ENCODE measurements at places on chromosomes 2 and 18.

GRCh38 chr18:61334951-61335683 is 1.9 kb downstream of the CDH20 start:
- no peak for DNase-seq

DNA sequence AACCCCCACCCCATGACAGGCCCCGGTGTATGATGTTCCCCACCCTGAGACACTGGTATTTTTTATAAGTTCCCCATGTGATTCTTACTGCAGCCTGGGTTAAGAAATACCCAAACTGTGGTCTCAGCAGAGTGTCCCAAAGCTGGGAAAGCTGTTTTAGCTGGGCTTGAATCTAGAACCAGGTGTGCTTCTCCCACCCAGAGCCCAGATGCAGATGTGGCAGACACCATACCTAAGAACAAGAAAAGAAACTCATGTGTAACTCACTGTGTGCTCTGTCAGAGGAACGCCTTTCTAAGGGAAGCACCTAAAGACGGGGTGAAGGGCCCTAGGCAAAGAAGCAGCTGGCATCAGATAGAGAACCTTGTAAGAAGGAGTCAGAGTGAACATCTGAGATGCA is 23.9 kb downstream of the DOK1 start:
- DNase-seq, result no peak

DNA sequence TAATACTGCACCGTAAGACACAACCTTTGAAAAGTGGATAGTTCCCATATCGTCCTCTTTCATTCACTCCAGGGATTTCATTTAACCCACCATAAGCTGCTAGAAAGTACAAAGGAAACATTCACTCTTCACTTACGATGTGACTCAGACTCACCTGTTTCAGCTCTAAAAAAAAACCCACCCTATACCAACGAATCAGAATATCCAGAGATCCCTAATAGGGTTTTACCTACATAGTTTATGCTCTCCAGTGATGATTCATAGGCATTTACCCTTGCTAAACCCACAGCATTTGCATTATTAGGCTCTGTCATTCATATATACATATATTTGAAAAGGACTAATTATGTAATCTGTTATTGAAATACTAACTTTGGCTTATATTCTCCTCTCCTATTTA is 60.2 kb downstream of the PRPF40A start:
- no peak for DNase-seq

DNA sequence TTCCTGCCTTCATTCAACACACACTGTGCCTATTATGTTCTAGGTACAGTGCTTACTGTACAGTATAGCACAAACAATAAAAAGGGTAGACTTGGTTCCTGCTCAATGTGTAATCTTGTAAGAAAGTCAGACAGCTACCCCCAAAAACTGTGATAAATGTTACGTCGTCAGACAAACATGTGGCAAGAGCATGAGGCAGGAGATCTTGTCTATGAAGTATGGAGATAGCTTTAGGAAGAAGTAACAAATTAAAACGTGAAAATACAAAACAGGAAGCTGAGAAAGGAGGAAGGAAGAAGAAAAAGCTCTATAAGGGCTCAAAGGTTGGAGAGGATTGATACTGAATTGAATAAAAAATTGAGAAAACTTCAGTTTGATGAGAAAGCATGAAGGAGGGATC is 276.2 kb upstream of the HNRNPA3 start:
- no peak for DNase-seq

DNA sequence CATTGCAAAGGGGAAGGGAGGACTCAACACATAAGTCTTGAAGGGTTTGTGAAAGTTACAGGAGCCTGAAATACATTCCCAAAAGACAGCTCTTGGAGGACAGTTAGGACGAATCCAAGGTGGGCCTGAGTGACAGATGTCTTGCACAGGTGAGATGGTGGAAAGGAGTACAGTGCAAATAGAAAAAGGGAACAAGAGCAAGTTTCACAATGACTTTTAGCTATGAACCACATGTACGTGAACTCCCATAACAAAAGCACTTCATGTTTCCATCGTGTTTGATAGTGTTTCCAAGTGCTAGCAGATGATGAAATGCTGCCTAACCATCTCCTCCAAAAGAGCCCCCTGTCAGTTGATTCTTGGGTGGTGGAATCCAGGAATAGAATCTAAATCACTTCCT is 1.8 kb downstream of the IL18RAP start:
- no peak for DNase-seq

GRCh38 chr18:44098551-44099098 is 582.1 kb upstream of the SETBP1 start:
- DNase-seq, result no peak

- DNase-seq, result no peak
These were observed 168.3 kb upstream of the POU3F3 start for GRCh38 chr2:104685591-104685990.

GRCh38 chr18:37661478-37661877 is 95.9 kb upstream of the CELF4 start:
- no peak for DNase-seq

GRCh38 chr18:56083523-56084287 is 495.7 kb upstream of the TCF4 start:
- no peak for DNase-seq

- peak; percentile 43 for DNase-seq
These were observed 12.1 kb upstream of the ARHGEF4 start for GRCh38 chr2:130824492-130825061.

GRCh38 chr2:212609479-212609878 is 70.9 kb upstream of the ERBB4 start:
- no peak for DNase-seq

DNA sequence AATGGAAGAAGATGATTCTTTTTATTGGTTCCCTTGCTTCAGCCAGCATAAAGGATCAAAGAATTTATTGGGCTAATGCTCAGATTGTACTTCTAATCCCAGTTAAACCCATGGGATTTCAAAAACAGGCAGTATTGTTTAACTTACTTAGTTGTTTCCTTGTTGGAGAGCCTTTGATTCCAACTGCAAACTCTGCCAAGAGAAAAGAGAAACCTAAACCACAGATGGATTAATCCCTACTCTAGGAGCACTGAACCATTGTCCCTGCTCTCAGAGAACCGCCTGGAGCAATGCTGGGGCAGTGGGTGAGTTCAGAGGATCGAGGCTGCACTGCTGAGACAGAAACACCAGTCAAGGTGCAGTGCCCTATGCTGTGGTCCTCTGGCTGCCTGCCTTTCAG is 44.9 kb upstream of the SIGLEC15 start:
- no peak for DNase-seq

DNA sequence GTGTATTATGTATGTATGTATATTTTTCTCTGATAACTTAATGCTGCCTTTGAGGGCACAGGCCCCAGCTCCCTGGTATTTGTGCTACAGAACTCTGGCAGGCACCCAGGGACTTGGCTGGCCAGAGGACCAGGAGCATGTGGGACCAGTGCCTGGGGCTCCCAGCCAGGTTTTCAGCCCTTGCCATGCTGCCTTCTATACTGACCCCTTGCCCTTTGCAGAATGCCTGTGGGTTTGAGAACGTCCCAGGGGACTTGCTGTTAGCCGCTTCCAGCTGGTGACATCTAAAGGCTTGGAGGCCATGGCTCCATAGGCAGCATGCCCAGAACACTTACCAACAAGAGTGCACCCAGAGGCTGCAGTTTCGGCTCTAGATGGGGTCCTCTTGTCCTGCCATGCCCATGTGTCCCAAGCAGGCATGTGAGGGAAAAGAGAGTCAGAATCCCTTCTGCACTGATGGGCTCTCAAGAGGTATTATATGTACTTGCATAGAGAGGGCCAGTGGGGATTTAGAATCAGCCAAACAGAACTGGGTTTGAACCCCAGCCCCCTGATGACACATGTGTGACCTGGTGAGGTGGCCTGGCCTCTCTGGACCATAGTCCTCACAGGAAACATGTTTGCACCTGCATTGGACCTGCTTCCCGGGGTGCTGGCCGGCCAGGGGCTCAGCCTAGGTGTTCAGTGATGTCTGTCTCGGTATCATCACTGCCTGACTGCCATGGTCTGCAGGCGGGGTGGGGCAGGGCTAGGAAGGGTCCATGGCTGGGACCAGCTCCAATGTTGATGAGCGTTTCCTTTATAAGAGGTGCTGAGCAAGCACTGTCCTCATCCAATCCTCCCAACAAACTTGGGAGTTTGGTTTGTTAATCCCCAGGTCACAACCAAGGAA is 119.2 kb upstream of the FHL2 start:
- DNase-seq, result no peak

DNA sequence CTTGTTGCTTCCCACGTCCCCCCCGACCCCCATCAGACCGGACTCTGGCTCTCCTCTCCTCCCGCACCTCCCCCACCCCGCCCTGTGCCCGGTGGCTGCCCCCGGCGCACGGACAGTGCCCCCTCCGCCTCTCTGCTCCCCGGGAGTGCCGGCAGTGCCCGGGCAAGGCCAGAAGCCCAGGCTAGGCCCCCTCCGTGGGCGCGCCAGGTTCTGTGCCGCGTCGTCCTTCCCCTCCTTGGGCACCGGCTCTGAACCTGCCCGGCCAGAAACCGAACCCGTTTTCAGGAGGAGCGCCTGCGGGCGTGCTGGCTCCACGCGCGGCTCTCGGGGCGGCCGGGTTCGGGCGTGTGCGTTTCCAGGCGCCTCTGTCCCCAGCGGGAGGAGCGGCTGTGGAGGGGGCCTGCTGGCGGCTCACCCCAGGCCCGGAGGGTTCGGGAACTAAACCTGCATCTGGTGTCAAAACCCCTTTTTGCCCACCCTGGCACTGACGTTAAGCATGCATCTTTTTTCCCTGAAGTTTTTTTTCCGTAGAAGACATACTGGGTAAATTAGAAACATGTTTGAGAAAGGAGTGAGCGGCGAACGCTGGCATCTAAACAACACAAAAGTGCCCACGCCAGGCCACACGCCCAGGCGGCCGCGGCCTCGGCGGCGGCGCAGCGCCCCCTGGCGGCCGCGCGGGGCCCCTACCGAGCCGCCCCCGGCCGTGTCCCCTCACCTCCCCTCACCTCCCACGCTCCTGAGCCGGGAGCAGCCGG is 123.9 kb upstream of the SLC1A4 start:
- DNase-seq, result no peak

GRCh38 chr2:118989481-118989880 is 47.5 kb downstream of the MARCO start:
- no peak for DNase-seq

GRCh38 chr2:36369163-36369562 is 13.6 kb downstream of the CRIM1 start:
- DNase-seq, result no peak

DNA sequence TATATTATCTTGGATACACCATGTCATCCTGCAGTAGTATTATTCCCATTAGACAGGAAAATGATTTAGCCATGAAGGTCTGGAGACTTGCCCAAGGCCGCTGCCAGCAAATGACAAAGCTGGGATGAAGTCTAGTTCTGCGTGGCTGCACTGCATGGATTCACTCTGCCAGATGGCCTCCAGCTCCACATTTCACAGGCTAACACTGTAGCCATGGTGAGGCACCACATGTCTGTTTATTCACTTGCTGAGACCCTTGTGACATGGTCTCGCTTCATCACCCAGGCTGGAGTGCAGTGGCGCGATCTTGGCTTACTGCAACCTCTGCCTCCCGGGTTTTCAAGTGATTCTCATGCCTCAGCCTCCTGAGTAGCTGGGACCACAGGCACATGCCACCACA is 31.5 kb upstream of the SCG2 start:
- DNase-seq, result no peak

GRCh38 chr2:123609077-123609476 is 416.0 kb upstream of the CNTNAP5 start:
- no peak for DNase-seq

GRCh38 chr18:76710646-76711520 is 111.5 kb upstream of the ZNF236 start:
- DNase-seq, result no peak

DNA sequence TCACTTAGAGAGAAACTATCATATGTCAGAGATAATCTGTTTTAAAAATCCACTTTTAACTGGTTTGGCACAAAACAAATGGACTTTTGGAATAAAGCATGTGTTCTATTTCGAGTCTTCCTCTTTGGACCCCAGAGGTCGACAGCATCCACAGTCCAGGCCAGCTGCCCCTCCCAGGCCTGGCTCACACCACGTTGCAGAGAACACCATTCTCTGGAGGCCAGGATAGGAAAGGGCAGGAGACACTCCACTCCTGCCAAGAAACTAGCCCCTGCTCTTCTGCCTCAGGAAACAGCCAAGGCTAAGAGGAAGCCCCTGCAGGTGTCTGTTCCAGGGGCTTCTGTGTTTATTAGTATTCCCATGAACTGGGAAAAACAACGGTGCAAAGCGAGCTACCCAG is 456.6 kb upstream of the ID2 start:
- DNase-seq, result no peak

DNA sequence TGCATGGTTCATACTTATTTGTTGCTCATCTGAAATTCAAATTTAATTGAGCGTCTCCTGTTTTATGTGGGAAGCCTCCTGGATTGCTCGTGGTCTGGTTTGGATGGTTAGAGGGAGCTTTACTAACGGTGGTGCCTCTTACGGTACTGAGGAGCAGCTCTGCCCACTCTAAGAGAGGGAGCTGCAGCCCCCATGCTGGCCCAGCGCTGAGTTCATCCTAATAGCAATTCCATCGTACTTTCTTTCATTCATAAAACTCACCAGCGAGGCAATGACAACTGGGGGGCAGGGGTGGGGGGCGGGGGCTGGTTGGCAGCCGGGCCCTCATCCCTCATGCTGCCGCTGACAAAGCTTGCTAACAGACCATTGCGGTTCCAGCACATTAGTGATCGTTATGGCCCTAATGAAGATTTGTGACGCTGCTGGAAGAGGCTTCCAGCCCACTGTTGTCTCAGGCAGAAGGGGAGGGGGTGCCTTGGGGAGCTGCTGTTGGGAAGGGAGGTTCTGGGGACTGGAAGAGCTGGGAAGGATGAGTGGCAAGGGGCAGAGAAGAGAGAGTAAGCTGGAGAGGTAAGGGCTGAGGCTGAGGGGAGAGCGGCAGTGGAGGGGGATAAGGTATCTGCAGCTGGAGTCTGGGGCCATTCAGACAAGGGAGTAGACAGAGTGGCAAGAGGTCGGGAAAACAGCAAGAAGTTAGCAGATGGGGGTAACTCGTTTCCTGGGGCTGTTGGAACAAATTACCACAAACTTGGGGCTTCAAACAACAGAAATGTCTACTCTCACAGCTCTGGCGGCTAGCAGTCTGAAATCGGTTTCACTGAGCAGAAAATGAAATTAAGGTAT is 238.1 kb downstream of the LPIN1 start:
- no peak for DNase-seq

DNA sequence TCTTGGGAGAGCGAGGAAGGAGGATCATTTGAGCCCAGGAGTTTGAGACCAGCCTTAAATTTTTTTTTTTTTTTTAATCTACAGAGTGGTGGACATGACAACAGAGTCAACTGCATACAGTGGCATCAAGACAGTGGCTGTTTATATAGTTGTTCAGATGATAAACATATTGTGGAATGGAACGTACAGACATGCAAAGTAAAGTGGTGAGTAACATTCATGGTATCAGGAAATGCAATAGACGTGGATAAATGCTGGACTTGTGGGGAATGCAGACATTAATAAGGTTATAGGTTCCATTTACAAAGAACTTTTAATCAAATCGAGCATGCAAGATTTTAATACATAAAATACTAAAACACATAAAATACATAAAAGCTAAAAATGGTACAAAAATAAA is 11.9 kb downstream of the WDR43 start:
- no peak for DNase-seq

Measured in SHP77 treated with DMSO at 0.1 percent for 48 hours (cell line).